ENCODE measurements at places on chromosomes 6 and 20. TPM values are rescaled to one million over a fixed set of nuclear protein-coding genes. Genes with fewer than 3 reads are reported as not detected.

GLP1R gene
- not detected for total RNA-seq

- no peak for DNase-seq
Observed at GRCh38 chr6:73180076-73180738, 45.1 kb downstream of the KHDC1L start.

DNA sequence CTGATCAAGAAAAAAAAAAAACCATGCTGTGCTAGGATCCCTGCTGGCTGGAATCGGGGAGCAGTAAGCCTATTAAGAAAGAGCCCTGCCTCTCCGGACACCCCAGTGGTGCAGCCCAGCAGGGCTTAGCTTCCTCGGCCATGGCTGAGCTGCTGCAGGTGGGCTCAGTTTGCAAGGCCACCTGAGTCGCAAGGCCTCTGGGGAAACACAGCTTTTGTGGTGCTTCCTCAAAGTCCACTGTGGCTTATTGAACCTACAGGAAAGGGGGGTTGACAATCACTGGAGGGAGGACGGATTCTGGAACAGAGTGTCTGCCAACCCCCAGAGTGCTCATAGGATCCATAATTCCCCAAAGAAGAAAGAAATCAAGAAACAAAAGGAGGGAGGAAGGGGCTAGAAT, 240.8 kb downstream of the SMOC2 start:
- no peak for DNase-seq

- no peak for DNase-seq
Observed at GRCh38 chr6:167134448-167135328, 11.8 kb downstream of the CCR6 start.

DNA sequence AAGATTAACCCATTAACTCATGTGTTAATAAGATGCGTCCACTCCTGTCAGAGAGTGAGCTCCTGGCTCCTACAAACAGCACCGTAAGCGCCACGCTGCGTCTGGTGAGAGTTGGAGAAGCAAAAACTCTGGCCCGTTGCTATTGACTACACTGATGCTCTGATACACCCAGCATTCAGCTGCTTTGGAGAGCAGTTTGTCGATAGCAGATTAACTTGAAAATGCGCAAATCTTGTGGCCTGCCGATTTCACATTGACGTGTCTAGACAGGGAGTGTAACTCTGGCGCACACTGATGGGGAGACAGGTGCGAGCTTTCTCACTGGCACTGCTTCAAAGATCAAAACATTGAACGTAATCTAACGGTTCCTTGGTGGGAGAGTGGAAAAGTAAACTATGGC, 151.7 kb upstream of the RPS6KA2 start:
- DNase-seq, result no peak

Data from adrenal gland (tissue), 19 donors.